AG04449 (cell line): ENCODE measurements at places on chromosomes 7 and 10.

DNA sequence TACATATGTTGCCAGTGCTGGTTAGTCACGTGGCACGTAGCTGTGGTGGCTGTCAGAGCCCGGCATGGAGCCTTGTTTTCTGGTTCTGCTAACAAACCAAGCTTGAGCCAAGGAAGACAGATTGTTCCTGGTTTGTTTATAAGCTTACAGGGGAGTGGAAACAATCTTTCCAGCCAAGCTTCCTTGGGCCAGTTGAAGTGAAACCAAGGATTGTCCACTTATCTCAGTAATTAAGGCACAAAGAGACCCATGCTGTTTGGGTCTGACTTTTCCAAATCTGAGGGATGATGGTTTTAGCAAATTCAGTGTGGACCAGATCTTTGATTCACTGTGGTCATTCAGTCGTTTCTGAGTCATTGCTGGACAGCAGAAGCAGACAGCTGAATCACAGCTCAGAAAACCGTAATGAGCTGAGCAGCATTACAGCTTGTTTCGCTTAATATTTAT, 297.3 kb upstream of the COBL start:
- no peak for DNase-seq

DNA sequence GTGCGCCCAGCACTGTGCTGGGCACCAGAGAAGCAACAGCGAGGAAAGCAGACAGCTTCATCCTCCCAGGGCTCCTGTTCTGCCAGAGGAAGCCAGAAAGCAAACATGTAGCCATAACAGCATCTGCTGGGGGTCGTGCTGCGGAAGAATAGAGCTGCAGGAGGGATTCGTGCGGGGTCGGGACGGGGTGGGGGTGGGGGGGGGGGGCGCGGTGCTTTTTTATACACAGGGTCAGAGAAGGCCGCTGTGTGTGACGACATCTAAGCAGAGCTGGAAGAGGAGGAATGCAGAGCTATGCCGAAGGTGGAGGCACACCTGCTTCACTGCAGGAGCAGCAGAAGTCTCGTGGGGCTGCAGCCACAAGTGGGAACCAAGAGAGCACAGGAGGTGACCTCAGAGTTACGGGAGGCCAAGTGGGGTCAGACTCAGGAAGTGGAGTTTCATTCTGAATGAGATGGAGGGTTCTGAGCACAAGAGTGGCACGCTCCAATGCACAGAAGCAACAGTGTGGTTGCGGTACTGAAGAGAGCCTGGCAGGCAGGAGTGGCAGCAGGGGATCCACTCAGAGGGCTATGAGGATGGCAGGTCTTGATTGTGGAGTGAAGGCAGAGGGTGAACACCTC, 11.1 kb downstream of the PKD1L1 start:
- no peak for DNase-seq

- no peak for DNase-seq
Measured at GRCh38 chr10:86730227-86730626, 26.2 kb upstream of the BMPR1A start.

DNA sequence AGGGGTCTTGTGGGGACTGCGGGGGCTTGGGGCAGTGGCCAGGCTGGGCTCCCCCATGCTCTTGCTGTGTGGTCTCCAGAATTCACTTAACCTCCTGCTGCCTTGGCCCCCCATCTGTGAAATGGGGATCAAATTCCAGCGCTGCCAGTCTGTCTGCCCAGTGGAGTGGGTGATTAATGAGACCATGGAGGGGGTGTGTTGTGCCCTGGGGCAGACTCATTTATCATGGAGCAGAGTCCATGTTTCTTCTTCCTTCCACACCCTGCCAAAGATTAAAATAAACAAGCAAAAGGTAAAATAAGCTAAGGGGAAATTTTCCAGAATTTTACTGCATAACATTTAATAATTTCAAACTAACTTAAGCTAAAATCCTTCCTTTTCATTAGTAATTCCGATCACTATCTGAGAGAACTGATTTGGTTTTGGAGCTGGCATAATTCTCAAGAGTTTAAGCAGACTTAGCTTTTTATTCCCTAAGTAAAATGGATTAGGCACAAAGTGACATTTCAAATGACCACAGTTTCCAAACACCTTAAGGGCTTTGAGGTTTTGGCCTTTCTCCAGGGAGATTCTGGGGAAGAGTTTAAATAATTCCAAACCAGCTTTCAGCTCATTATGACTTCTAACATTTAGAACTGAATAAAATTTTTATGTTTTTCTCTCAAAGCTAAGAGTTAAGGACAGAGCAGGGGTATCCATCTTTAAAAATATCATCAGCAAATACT, 211.9 kb downstream of the CXCL12 start:
- DNase-seq, result no peak

- no peak for DNase-seq
Measured at GRCh38 chr7:88005191-88005590, 71.1 kb downstream of the ADAM22 start.

GRCh38 chr10:101467286-101467770, 113.4 kb downstream of the BTRC start:
- DNase-seq, result peak; percentile 33

DNA sequence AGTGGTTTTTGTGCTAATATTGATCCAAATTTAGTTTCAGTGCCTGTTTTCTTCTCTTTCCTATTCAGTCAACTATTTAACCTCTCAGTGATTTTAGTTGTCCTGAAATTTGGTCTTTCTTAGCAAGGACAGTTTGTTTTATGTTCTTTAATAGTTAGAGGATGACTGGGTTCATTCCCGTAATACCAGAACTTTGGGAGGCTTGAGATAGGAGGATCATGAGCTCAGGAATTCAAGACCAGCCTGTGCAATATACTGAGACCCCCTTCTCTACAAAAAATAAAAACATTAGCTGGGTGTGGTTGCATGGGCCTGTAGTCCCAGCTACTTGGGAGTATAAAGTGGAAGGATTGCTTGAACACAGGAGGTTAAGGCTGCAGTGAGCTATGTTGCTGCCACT, 148.3 kb downstream of the EXOC4 start:
- peak; percentile 10 for DNase-seq

DNA sequence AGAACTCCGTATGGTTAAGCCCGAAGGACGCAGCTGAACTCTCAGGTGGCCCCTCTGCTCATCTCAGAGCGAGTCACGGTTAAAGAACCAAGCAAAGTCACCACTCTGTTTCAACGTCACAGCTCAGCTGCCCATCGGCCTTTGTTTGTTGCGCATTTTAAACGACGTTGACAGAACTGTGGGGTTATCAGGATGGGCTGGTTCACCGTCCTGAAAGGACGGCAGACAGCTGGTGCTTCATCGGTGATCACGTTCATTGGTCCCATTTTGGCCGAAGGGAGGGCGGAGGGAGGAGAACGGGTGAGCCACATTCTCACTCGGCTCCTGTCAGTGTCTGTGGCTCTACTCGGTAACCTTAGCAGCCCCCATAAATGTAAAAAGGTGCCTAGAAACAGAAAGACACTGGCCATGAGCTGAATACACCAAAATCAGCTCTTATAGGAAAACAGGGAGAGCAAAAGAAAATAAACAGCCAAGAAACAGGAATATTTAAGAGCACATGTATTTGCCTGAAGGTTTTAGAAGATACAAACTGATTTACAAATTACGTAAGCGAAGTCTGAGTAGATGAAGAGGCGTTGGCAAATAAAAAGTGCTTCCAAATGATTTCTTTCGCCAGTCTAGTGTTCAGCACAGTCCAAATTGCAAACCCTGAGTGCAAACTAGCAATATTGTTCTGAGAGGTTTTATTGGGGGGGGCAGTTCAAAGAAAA, 8.4 kb downstream of the PRKAG2 start:
- DNase-seq, result no peak

DNA sequence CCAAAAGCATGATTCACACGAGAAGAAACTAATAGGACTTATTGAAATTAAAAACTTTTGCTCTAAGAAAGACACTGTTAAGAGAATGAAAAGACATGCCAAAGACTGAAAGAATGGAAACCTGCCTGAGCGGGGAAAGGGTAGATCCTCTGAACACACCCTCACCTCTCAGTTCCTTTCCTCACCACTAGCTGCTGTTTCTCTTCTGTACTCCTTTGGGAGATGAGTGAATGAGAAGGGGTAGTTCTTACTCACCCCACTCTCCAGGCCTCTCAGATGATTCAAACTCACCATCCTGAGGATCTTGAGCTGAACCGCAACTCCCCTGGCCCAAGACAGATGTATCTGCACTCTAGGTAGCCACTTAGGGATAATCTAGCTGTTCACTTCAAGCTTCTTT, 41.9 kb downstream of the IQUB start:
- no peak for DNase-seq

DNA sequence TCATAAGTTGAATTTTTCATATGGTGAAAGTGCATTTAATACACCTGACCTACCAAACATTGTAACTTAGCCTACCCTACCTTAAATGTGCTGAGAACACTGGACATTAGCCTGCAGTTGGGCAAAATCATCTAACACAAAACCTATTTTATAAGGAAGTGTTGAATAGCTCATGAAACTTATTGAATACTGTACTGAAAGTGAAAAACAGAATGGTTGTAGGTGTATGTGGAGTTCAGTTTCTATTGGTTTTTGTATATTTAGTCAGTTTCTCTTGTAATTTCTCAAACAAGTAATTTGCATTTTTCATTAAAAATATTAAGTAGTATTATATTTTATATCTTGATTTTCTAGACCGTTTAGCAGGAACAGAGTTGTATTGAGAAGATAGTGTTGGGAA, 15.3 kb downstream of the CCDC7 start:
- no peak for DNase-seq

DNA sequence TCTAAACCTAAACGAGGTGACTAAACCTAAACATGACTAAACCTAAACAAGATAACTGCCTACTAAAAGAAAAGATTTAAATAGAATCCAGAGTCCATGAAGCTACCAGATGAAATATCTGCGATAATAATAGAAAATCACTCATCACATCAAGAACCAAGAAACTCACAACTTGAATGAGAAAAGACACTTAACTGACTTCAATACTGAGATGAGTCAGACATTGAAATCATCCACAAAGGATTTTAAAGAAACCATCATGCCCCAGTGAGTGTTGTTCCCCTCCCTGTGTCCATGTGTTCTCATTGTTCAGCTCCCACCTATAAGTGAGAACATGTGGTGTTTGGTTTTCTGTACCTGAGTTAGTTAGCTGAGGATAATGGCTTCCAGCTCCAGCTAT, 416.0 kb downstream of the CALN1 start:
- no peak for DNase-seq

DNA sequence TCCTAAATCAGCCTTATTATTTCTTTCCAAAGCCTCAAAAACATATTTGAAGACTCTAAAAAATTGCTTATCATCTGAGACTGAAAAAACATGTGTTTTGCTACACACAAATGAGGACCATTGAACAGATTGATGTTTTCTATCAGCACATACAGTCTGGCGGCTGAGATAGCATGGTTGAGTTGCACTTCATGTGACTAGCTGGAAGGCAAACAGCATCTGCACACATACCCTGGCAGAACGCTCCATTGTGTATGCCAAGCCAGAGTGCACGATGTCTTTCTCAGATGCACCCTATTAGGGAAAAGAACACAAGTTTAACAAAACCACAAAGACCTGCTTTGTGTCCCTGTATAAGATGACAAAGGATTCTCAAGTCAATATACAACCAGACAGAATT, 33.0 kb downstream of the FAM25A start:
- no peak for DNase-seq
